ENCODE measurements at places on chromosomes 7 and 10.

DNA sequence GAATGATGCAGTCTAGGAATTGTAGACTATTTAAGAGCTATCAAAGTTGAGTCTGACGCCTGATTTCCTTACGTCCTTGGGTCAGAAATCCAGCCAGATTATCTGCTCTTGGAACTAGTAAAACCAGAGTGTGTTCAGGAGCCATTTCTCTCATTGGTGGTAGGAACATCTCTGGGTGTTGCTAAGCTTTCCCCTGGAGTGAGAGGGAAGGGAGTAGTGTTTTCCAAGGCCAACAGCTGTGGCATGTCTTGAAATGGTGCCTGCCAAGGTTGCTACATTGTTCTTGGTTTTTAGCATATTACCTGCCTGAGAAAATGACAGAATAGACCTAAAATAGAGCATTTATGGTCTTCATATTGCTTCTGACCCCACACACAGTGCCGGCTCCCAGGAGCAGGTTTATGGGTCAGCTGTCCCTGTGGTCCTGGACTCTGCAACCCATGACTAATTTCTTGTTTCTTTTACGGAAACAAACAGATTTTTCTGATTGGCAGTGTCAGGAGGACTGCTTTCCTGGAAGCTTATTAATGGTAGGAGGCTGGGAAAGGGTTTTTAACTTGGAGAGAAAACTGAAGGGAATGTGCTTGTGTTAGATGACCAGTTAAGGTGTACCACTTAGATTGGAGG is 17.5 kb downstream of the GBF1 start:
- H3K4me1 ChIP-seq, result peaks cover 6% of the 10 kb centered on the region
- no peak overlapping the region for H3K27ac ChIP-seq
- H3K4me3 ChIP-seq, result no peak overlapping the region
- no peaks in the 10 kb centered on the region for H3K27me3 ChIP-seq
- DNase-seq, result no peak

DNA sequence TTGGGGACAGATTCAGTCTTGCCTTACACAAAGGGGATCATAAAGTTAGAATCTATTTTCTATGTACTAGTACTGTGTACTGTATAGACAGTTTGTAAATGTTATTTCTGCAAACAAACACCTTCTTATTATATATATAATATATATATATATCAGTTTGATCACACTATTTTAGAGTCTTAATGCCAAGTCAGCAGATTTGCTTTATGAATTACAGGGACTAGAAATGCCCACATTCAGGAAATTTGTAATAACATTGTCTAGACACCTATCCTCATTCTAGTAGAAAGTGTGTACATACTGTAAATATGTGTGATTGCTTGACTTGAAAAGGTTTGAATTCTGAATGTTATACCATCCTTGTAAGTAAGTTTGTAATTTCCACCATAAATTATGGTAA is 111.2 kb downstream of the NSUN6 start:
- H3K4me3 ChIP-seq, result no peak overlapping the region
- no peak for DNase-seq
- H3K36me3 ChIP-seq, result peaks cover 28% of the 10 kb centered on the region
- H3K27me3 ChIP-seq, result no peaks in the 10 kb centered on the region
- no peaks in the 10 kb centered on the region for H3K4me1 ChIP-seq

GRCh38 chr7:140676306-140676705 is 3.6 kb downstream of the ADCK2 start:
- H3K4me1 ChIP-seq, result peaks cover 28% of the 10 kb centered on the region
- no peaks in the 10 kb centered on the region for H3K27me3 ChIP-seq
- no peak overlapping the region for H3K27ac ChIP-seq
- peaks cover 14% of the 10 kb centered on the region for H3K36me3 ChIP-seq
- DNase-seq, result no peak

DNA sequence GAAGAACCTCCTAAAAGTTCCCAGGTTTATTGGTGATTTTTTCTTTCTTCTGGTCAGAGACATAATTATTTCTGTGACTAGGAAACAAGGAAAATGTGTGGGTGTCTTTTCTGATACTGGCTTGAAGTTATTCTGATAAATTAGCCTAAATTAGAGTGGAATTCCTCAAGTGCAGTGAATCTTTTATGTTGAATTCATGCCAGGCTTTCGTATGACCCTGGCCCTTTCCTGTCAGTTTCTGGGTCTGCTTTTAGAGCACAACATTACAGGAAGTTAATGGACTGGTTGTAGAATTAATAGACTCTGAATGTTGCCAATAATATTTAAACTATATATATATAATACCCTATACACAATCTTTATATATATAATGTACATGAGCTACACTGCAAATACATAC is 230.6 kb upstream of the KIAA1217 start:
- H3K4me3 ChIP-seq, result no peak overlapping the region
- DNase-seq, result no peak
- H3K36me3 ChIP-seq, result no peaks in the 10 kb centered on the region
- no peaks in the 10 kb centered on the region for H3K4me1 ChIP-seq

- no peak overlapping the region for H3K4me3 ChIP-seq
- no peak overlapping the region for H3K27ac ChIP-seq
- no peaks in the 10 kb centered on the region for H3K27me3 ChIP-seq
- H3K36me3 ChIP-seq, result no peaks in the 10 kb centered on the region
- DNase-seq, result no peak
Measured at GRCh38 chr7:2000153-2000687, 232.5 kb downstream of the MAD1L1 start.

- H3K4me1 ChIP-seq, result no peaks in the 10 kb centered on the region
- DNase-seq, result no peak
- H3K27me3 ChIP-seq, result no peaks in the 10 kb centered on the region
- H3K4me3 ChIP-seq, result no peak overlapping the region
- no peaks in the 10 kb centered on the region for H3K36me3 ChIP-seq
Measured at GRCh38 chr10:52949899-52950298, 177.3 kb upstream of the MBL2 start.

DNA sequence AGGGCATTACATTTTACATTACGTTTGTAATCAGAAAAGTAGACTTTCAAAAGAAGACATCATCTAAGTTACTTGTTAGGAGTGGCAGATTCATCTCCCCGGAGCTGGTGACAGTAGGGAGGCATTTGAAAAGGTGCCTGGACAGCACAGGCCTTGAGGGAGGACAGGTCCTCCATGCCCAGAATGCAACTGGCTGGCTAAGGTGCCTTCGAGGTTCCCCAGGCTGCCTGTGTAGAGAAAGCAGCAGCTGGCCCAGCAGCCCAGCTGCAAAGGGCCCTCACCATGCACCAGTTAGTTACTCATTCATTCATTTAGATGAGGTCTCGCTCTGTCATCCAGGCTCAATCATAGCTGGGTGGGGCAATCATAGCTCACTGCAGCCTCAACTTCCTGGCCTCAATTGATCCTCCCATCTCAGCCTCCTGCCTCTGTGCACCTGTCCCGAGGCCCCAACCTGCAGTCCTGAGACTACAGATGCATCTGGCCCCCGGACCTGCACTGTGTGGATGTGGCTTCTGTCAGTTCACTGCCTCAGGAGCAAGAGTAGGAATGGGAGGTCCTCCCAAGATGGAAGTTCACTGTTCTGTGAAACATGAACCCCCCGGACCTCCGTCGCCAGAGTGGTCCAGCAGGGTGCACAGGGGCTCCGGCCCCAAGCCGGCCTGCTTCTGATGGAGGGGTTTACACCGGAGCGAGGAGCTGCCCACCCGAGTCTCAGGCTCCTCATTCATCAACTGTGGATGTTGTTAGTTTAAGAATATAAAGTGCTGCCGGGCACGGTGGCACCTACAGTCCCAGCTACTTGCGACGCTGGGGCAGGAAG is 36.6 kb downstream of the PRKAG2 start:
- no peak for DNase-seq
- no peak overlapping the region for H3K4me3 ChIP-seq
- H3K36me3 ChIP-seq, result no peaks in the 10 kb centered on the region
- H3K27me3 ChIP-seq, result no peaks in the 10 kb centered on the region
- H3K27ac ChIP-seq, result no peak overlapping the region
- peaks cover 26% of the 10 kb centered on the region for H3K4me1 ChIP-seq

DNA sequence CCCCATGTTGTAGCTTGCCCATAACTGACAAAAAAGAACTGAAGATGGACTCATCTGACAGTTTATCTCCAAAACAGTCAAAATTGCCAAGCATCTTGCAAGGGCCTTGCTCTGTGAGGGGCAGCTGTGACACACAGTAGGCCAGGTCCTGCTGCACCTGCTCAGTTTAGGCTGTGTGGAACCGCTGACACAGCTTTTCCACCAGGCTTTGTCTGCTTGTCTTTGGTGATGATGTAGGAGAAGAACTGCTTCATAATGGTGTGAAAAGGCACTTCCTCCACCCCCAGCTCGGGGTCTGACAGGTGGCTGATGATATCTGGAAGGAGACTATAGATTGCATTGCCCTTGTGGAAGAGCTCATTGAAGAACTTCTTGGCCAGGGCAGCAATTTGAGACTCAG is 92.6 kb downstream of the NPSR1 start:
- H3K36me3 ChIP-seq, result no peaks in the 10 kb centered on the region
- H3K27ac ChIP-seq, result no peak overlapping the region
- H3K4me3 ChIP-seq, result no peak overlapping the region
- DNase-seq, result no peak

- DNase-seq, result no peak
- no peaks in the 10 kb centered on the region for H3K36me3 ChIP-seq
- H3K4me1 ChIP-seq, result no peaks in the 10 kb centered on the region
- no peak overlapping the region for H3K27ac ChIP-seq
- no peak overlapping the region for H3K4me3 ChIP-seq
Measured at GRCh38 chr7:135300913-135301765, 67.5 kb downstream of the STRA8 start.

- no peak overlapping the region for H3K27ac ChIP-seq
- H3K4me3 ChIP-seq, result no peak overlapping the region
- no peaks in the 10 kb centered on the region for H3K4me1 ChIP-seq
- no peak for DNase-seq
- H3K27me3 ChIP-seq, result no peaks in the 10 kb centered on the region
Measured at GRCh38 chr10:75472685-75473084, 41.3 kb downstream of the LRMDA start.

DNA sequence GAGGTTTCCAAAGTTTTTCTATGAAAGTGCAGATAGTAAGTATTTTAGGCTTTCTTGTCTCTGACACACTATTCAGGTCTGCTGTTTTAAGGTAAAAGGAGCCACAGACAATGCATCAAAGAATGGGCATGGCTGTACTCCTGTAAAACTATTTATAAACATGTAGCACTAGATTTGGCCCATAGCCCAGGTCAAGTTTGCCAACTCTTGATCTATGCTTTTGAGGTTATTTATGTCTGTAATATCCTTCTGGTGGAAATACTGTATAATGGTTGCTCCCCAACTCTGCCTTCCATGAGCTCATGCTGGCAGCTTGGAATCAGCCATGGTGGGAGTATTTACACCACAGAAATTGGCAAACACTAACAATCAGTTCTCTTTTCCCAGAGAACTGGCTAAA is 244.6 kb downstream of the BUB3 start:
- no peaks in the 10 kb centered on the region for H3K4me1 ChIP-seq
- no peak overlapping the region for H3K27ac ChIP-seq
- H3K27me3 ChIP-seq, result no peaks in the 10 kb centered on the region
- H3K4me3 ChIP-seq, result no peak overlapping the region

GRCh38 chr10:128036011-128036615 is 90.1 kb downstream of the MKI67 start:
- no peaks in the 10 kb centered on the region for H3K36me3 ChIP-seq
- no peak overlapping the region for H3K27ac ChIP-seq
- H3K4me3 ChIP-seq, result no peak overlapping the region
- H3K4me1 ChIP-seq, result no peaks in the 10 kb centered on the region

- H3K27me3 ChIP-seq, result no peaks in the 10 kb centered on the region
- H3K36me3 ChIP-seq, result no peaks in the 10 kb centered on the region
- H3K27ac ChIP-seq, result no peak overlapping the region
Measured at GRCh38 chr7:155009570-155010157, 6.7 kb upstream of the PAXIP1 start.

DNA sequence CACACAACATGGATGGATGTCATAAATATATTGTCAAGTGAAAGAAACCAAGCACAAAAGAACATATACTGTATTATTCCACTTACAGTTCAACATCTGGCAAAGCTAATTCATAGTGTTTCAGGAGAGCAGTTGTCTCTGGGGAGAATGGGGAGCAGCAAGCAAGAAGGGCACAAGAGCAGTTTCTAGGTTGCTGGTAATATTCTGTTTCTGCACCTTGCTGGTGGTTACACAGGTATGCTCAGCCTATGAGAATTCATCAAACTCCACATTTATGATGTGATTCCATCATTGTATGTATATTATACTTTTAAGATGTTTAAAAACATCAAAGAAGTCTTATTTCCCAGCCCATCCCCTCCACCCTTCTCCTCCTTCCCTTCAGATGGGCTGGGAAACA is 18.1 kb upstream of the PALS2 start:
- H3K27me3 ChIP-seq, result no peaks in the 10 kb centered on the region
- no peak overlapping the region for H3K27ac ChIP-seq
- H3K4me1 ChIP-seq, result peaks cover 1% of the 10 kb centered on the region
- no peaks in the 10 kb centered on the region for H3K36me3 ChIP-seq
- no peak overlapping the region for H3K4me3 ChIP-seq

Data from CD4-positive, alpha-beta memory T cell (primary cell).